ENCODE measurements at places on chromosomes 6 and 20. TPM values are rescaled to one million over a fixed set of nuclear protein-coding genes. Genes with fewer than 3 reads are reported as not detected.

ARFGEF3 gene
- total RNA-seq, result 0.47 TPM

GGTLC1 gene
- not detected for total RNA-seq

CRISP2 gene
- not detected for total RNA-seq

MEP1A gene
- total RNA-seq, result not detected

WFDC10B gene
- total RNA-seq, result not detected

PLCB1 gene
- total RNA-seq, result 1.9 TPM

RRAGD gene
- 10.9 TPM for total RNA-seq

WDR27 gene
- total RNA-seq, result 29.0 TPM

UBE3D gene
- total RNA-seq, result 8.6 TPM

GNRH2 gene
- total RNA-seq, result 1.7 TPM

ZNF341 gene
- total RNA-seq, result 7.1 TPM

HNF4A gene
- total RNA-seq, result not detected

B3GAT2 gene
- total RNA-seq, result 0.05 TPM

CEP250 gene
- 46.8 TPM for total RNA-seq

SRC gene
- 3.6 TPM for total RNA-seq

FAM83B gene
- total RNA-seq, result not detected

SLC35A1 gene
- 9.1 TPM for total RNA-seq

TMEM181 gene
- total RNA-seq, result 17.8 TPM

SIRPG gene
- total RNA-seq, result 33.8 TPM

BPHL gene
- 7.7 TPM for total RNA-seq

MANEA gene
- 22.6 TPM for total RNA-seq

MEI4 gene
- total RNA-seq, result not detected

All from activated CD4-positive, alpha-beta T cell treated with anti-CD3 and anti-CD28 coated beads, Interleukin-2, amount 10 ng/mL, durations not matched to agents 24 days and 14 days (primary cell).